ENCODE measurements at places on chromosomes 7 and 10.

DNA sequence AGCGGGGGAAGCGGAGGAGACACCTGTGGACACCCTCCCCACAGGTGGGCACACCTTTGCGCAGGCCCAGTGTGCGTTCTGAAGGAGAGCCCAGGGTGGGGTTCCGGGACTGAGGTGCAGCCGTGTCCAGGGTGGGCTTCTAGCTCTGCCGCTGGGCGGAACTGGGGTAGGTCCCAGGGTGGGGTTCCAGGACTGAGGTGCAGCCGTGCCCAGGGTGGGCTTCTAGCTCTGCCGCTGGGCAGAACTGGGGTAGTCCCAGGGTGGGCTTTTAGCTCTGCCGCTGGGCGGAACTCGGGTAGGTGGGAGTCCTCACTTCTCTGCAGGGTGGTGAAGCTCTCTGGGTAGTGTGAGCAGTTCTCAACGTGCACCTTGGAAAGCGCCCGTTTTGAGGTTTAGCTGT is 78.7 kb downstream of the DNAJB6 start:
- DNase-seq: no peak

GRCh38 chr10:133245439-133246235 is 8.0 kb downstream of the VENTX start:
- no peak for DNase-seq

DNA sequence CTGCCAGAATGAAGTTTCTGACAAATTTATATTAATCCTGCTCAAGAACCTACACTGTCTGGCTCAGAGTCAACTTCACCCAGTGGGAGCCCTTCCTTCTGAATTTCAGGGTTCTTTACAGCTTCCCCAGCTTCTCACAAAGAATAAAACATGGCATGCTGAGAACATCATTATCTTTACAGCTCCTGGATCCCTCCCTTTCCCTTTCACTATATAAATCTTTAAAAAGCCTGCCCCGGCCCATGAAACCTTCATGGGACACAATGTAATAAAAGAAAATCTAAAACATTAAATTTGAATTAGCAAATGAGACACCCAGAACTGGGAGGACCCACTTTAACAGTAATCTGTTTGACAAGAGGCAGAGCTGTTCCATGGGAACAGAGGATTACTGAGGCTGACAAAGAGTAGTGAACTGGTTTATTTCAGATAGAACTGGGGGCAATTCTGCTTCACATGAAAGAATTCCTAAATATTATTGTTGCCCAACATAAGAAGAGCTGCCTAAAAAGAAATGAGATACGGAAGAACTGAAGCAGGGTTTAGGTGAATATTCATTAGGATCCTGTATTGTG is 222.8 kb downstream of the THSD7A start:
- no peak for DNase-seq

- DNase-seq: no peak
Measured at GRCh38 chr7:143496263-143496662, 18.6 kb downstream of the TAS2R41 start.

DNA sequence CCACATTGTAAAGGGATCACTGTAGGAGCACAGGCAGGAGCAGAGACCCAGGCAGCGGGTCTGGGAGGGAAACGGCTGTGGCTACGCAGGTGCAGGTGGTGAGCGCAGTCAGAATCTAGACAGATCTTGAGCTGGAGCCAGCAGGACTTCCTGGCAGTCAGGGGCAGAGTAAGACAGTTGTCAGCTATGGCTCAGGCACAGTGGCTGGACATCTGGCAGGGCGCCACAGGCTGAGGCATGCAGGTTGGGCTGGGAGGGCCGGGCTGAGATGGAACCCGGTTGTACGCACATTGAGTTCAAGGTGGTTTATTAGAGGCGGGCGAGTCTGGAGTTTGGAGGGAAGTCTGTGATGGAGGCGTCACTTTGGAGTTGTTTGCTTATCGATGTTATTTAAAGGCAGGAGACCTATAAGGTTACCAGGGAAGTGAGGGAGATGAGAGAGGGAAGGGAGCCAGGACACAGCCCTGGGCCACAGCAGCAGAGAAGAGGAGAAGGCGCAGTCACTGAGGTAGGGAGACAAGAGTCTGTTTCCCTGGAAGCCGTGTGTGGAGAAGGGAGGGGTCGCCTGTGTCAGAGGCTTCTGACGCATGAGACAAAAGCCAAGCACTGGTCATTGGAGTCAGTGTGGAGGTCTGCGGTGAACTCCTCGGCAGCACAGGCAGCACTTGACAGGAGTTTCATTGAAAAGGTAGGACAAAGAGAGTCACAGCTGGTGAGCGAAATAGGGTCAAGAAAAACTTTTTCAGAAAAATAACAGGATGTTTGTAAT is 73.8 kb downstream of the LANCL2 start:
- no peak for DNase-seq

- no peak for DNase-seq
Measured at GRCh38 chr10:102727037-102727818, 12.8 kb downstream of the SFXN2 start.

- DNase-seq: no peak
Measured at GRCh38 chr10:75353183-75353582, 48.4 kb downstream of the ZNF503 start.

DNA sequence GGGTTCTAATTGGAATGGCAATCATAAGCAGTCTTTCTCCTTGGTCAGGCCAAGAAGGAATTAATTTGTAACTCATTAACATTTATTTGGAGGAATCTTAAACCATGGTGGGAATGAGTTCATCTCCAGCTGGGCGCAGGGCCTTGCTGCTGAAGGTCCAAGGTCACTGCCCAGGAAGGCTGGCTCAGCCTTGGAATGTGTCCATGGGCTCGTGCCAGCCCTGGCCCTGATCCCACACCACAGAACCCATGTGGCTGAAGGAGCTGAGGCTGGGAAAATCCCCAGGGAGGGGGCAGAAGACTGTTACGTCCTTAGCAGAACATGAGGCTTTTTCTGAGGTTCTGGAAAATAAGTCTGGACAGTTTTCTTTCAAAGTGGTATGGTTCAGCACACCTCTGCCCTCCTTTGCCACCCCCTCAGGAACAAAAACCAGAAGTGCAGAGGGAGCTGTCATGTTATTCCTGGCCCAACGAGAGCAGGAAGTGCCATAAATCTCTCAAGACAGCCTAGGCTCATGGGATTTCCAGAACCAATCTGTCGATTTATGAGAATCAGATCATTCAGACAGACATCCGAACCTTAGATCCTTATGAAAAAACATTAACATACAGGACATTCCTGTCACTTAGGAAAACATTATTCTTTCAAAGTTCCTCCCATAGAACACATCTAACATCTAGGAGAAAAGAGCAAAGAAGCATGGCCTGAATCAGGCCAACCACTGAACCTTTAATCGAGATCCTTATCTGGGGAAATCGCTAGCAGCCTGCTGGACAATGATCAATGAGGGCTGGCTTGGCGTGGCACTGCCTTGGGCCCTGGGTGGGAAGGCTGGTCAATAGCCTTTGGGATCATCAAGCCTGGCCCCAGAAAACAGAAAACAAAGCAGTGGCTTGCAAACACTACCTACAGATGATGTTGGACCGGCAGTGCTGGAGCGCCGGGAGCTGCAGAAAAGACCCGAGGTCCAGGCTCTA is 134.3 kb downstream of the TAX1BP1 start:
- no peak for DNase-seq

DNA sequence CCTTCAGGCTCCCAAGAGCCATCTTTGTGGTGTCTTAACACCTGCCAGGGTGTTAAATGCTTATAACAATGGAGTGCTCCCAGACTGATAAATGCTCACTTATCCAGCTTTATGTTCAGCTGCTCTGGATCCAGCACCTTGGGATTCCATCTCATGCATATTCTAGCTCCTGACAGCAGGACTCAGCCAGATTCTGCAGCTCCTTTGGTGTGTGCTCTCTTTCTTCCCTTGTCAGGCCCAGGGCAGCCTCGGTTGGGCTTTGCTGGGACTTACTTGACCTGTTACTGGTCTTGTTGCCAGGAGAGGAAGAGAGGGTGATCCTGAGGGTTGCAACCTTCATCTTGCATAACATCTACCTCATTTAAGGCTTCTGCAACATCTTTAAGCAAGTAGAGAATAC is 59.4 kb upstream of the CCNY start:
- no peak for DNase-seq

GRCh38 chr7:113071465-113071864 is 15.2 kb downstream of the GPR85 start:
- no peak for DNase-seq

DNA sequence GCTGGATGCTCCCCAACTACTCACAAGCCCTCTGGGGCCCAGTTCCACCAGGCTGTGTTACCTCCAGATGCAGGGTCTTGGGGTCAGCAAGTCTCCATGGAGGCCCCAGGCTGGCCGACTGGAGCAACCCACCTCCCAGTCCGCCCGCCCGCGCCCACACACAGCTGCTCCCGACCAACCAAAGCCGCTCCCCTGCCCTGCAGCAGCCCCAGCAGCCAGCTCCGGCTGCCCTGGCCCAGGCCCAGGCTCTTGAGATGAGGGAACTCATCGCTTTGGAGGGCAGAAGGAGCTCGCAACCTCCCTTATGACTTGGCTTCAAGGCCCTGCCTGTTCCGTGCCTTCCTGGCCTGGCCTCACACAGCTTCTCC is 47.2 kb downstream of the LRRC20 start:
- DNase-seq: no peak

DNA sequence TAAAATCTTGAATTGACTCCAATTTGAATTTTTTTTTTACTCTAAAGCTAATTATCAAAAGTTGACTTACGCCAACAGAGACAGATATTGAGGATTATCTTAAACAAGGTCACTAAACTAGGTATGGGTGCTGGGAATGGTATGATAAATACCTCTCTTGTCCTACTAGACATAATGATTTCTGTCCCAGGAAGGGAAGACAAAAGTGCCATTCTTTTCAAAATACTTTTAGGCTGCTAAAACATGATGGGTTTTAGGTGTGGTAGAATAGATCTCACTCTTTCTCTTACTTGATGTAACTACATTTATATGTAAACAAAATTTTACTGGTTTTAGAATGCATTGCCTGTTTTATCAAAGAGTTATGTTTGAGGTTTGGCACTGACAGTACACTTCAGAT is 15.1 kb downstream of the TMEM60 start:
- DNase-seq: no peak
